ENCODE measurements at places on chromosomes 2 and 18.

DNA sequence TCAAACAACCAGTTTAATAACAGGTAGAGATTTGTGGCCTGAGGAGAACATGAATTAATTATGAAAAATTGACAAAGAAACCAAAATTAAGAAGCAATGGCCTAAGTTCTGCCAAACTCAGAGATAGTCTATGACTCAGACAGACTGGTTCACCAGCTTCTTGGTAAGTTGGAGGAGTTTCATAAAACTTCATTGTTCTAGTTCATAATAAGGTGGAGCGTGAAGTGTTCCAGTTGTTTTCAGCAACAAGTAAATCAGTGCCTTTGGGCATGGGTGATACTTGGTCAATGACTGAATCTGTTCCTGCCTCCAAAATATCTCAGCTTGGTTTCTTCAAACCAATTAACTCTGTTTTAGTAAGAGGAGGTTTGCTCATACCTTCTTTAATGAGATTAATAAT lies 40.0 kb downstream of the SLC40A1 start:
- no peak for DNase-seq

- no peak for DNase-seq
These were observed 131.7 kb upstream of the CTAGE1 start for GRCh38 chr18:22549260-22549937.

GRCh38 chr2:68252400-68253218 lies at the start of gene PPP3R1:
TSS of gene PPP3R1 (minus strand) at chr2:68252532. CDS start at chr2:68252127, 405 bp downstream.
- peak; percentile 95 for DNase-seq

DNA sequence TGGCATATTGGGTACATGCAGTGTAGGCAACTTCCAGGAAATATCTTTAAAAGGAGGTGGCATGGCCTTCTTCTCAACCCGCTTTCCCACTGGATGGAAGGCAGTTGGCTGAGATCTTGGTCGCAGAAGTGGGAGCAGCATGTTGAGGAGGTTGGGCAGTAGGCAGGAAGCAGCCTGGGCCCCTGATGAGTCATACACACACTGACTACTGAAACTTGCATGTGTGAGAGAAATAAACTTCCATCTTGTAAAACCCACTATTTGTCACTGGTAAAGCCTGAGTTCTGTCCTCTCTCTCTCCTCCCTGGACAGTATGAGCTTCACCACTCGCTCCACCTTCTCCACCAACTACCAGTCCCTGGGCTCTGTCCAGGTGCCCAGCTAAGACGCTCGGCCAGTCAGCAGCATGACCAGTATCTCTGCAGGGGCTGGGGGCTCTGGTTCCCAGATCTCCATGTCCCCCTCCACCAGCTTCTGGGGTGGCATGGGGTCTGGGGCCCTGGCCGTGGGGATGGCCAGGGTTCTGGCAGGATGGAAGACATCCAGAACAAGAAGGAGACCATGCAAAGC lies 233.8 kb upstream of the SPRED2 start:
- DNase-seq, result peak; percentile 8

- DNase-seq, result no peak
These were observed 101.3 kb upstream of the NDUFV2 start for GRCh38 chr18:9001209-9001608.

DNA sequence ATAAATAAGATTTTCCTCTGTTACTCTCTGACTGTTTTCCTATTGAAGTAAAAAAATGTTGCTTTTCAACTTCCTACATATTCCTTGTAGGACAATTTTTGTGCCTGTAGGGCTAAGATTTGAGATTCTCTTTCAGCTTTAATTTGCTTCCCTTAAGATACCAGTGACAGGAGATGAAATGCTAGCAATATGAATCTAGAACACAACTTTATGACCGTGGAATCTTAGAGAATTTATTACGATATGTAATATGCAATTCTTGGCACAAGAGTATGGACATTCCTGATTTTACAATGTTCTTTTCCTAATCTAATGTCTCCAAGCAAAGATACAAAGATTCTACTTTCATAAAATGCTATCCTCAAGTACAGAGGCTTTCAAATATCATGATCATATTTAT lies 180.9 kb downstream of the KCNE4 start:
- DNase-seq, result no peak

- no peak for DNase-seq
These were observed 38.9 kb downstream of the HIBCH start for GRCh38 chr2:190280565-190281350.

DNA sequence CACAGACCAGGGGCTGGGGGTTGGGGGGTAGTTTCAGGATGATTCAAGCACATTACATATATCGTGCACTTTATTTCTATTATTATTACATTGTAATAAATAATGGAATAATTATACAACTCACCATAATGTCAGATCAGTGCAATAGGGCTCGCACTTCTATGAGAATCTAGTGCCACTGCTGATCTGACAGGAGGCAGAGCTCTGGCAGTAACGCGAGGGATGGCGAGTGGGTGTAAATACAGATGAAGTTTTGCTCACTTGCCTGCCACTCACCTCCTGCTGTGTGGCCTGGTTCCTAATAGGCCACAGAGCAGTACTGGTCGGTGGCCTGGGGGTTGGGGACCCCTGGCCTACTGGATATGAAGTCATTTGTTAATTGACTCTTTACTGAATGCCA lies 190.5 kb downstream of the CLIP4 start:
- DNase-seq, result no peak

GRCh38 chr2:121519732-121520640 lies 10.7 kb upstream of the RNU4ATAC start:
- no peak for DNase-seq

GRCh38 chr2:168152902-168153530 lies 94.4 kb downstream of the STK39 start:
- DNase-seq, result no peak

DNA sequence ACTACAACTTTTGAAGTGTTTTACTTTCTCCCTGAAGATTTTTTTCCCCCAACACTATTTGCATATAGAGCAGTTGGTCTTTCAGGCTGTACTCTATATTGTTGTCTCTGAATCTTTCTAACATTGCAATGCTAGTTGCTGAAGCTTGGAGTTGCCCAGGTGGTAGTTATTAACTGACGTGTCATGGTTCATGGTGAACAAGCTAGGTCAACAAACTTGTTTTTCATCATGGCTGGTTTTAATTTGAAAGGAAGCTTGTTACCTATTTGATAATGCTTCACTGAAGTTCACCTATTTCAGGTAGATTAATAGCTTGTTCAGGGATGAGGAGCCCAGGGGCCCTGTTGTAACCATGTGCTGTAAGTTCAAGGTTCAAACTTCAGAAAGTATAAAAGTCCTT lies 158.8 kb upstream of the ZEB2 start:
- no peak for DNase-seq

GRCh38 chr2:174263997-174264396 lies 15.7 kb upstream of the OLA1 start:
- no peak for DNase-seq

DNA sequence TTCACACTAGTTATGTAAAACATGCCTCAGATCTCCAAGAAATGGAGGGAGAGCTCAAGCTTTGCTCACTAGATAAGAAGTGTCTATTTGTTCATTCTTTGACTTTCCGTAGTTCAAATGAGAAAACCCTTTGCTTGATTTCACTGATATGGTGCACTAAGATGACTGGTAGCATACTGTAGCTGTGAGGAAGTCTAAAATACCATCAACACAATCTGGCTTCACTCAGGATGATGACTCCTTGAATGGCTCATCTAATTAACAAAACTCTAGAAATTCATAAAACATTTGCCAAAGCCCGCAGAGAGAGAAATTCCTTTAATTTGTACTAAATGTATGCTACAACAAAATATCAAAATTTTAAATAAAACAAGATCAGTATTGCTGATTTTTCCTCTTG lies 152.8 kb upstream of the STK17B start:
- DNase-seq, result no peak

DNA sequence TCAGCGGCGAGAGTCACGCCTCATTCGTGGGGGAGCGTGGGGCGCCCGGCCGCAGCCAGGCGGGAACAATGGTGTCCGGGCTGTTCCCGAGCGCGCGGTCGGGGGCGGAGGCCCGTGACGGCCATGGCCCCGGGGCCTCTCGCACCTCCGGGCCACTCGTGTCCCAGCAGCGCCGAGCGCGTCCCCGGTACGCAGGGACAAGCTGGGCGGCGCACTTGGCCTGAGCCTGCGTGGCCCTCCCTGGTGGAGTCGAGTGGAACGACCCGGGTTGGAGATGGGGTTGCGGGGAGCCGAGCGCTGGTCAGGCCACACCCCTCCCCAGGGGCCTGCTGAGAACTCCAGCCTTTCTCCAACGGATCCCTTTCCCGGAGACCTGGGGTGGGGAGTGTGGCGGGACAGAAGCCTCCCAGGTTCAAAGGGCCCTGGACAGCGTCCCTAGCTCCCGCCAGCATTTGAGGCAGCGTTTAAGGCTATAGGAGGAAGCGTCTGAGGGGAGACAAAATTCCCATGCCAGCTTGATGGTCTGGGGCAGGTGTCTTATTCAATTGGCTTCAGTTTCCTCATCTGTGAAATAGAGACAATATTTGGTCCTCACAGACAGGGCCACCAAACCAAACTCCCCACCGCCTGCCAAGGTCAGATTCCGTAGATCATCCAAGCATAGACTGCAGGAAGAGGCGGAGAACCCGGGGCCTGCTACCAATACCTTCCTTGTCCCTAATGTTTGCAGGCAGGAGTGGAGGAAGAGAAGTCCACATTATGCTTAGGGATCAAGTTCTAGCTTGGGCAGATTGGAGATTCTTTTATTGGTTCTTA lies 553 bp downstream of the CNDP2 start:
- peak; percentile 41 for DNase-seq

GRCh38 chr2:230714136-230714480 lies 1.5 kb downstream of the CAB39 start:
- DNase-seq, result peak; percentile 66

DNA sequence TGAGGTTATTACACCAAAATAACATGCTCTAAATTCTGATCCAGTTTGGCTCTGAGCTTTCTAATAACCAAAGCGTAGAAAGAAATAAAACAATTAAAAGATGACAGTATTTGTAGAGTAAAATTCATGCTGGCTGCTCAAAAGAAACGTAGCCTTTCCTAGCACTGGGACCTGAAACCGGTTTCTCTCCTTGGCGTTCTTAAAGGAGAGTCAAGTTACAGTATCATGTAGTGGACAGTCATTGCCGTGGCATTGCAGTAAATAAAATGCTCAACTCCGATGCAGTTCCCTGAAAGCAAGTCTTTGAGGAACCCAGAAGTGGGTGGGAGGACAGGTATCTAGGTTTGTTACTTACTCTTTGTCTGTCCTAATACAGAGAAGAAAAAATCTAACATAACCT lies 52.7 kb upstream of the ITM2C start:
- no peak for DNase-seq

All from activated naive CD4-positive, alpha-beta T cell treated with anti-CD3 and anti-CD28 coated beads for 36 hours (primary cell).